ENCODE measurements at places on chromosomes 13 and 19.

GRCh38 chr19:38852231-38853044, 2.7 kb upstream of the HNRNPL start:
- DNase-seq = no peak

GRCh38 chr13:28743020-28743419, 24.2 kb upstream of the SLC46A3 start:
- no peak for DNase-seq

DNA sequence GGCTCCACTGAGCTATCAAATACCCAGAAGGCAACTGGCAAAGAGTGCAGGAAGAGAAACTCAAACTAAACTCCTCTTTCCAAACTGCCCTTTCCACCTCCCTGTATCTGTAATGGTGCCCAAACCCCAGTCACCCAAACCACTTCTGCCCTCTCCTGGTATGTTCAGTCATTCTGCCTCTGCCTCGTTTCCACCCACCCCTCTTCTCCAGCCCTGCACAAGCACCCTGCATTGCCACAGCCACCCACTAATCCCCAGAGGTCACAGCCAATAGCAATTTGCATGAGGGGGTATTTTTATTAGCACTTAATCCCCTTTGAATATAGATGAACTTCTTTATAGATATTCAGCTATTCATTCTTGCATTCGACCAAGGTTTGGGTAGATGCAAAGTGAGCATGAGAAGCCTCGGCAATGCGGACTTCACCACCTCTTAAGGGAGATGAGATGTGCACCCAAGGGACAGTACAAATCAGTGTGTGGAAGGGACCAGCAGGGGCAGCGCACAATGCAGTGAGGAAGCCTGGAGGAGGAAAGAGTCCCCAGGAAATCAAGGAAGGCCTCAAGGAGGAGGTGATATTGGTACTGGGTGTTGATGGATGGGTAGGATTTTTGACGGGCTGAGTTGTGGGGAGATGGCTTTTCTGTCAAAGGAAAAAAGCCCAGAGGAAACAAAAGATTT, 12.4 kb downstream of the TMEM272 start:
- DNase-seq = peak; percentile 19

GRCh38 chr19:53982611-53983010, 8.8 kb upstream of the CACNG6 start:
- DNase-seq = no peak

GRCh38 chr19:5125797-5126497, 157.0 kb downstream of the KDM4B start:
- DNase-seq = no peak

DNA sequence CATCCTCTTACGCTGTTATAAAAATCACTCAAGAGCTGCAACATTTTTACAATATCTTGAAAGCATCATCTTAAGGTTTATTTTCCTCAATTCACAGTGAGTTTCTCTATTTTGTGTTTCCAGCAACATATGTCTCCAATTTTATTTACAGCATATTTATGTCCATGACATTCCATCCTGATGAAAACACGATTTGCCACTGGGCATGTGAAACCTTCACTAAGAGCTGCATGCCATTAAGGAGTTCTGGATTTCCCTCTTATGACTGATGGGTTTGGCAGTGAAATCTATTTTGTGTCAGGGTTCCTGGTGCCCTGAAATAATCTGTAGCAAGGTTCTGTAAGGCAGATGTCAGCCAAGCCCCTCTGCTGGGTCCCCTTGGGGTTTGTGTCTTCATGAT, 527.6 kb upstream of the KLF12 start:
- no peak for DNase-seq

DNA sequence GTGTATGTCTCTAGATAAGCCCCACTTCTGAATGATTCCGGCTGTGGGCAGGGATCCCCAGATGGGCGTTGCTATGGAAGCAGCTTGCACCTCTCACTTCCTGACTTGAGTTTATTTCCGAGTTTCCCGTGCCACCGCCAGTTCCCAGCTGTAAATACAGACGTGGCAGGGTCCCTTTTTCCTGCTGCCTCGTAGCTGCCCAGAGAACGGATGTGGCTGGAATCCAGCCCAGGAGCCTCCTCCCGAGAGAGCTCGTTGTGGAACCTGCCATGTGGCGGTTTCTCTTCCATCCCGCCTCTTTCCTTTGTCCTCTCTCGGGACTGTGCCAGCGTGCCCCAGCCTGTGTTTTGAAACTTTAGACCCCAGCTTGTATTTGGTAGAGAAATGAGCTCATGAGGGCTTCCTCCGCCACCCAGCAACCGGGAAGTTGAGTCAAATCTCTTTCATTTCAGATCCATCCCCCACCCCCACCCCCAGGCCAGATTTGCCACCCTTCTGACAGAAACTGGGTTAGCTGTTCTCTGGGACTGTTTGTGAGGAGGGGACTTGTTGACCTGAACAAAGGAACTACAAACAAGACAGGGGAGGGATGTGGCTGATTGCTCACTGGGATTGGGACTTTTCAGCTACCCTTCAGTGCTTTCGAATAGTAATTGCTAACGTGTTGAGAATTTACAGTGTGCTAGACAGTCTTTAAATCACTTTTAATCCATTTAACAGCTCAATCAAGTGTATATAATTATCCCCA, 96.6 kb downstream of the SIPA1L3 start:
- peak; percentile 98 for DNase-seq

- DNase-seq = peak; percentile 21
These were observed 5.3 kb upstream of the CSNK1G2 start for GRCh38 chr19:1935484-1936208.

GRCh38 chr19:5345895-5346386, 5.3 kb upstream of the PTPRS start:
- DNase-seq = no peak

GRCh38 chr19:5144545-5145179, 175.7 kb downstream of the KDM4B start:
- DNase-seq = no peak

DNA sequence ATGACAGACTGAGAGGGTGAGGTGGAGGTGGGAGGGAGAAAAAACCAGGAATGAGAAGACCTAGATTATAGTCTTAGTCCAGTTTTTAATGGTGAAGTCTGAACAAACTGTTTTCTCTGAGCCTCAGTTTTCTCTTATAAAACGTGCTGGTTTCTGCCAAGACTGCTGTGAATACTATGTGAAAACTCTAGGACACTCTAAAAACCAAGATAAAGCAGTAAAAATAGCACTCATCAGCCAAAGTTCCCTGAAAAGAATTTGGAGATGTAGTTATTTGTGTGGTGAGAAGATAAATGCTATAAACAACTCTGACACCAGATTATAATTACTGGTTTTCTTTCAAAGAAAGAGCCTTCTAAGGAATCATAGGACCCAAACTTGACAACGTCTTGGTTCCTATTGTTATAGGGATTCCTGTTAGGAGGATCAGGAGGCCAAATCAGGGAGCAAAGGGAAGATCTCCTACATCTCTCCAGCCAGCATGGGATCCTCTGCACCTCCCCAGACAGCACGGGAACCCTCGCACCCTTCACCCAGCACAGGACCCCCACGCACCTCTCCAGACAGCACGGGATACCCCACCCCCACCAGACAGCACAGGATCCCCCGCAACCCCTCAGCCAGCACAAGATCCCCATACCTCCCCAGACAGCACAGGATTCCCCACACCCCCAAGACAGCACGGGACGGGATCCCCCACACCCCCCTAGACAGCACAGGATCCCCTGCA, 130.2 kb downstream of the MIPEP start:
- no peak for DNase-seq

GRCh38 chr19:57682226-57682766, 519 bp downstream of the ZNF551 start:
- no peak for DNase-seq

GRCh38 chr13:75514080-75514995, 23.3 kb downstream of the COMMD6 start:
- DNase-seq = no peak

- DNase-seq = no peak
These were observed 65.8 kb downstream of the FREM2 start for GRCh38 chr13:38752686-38753085.

DNA sequence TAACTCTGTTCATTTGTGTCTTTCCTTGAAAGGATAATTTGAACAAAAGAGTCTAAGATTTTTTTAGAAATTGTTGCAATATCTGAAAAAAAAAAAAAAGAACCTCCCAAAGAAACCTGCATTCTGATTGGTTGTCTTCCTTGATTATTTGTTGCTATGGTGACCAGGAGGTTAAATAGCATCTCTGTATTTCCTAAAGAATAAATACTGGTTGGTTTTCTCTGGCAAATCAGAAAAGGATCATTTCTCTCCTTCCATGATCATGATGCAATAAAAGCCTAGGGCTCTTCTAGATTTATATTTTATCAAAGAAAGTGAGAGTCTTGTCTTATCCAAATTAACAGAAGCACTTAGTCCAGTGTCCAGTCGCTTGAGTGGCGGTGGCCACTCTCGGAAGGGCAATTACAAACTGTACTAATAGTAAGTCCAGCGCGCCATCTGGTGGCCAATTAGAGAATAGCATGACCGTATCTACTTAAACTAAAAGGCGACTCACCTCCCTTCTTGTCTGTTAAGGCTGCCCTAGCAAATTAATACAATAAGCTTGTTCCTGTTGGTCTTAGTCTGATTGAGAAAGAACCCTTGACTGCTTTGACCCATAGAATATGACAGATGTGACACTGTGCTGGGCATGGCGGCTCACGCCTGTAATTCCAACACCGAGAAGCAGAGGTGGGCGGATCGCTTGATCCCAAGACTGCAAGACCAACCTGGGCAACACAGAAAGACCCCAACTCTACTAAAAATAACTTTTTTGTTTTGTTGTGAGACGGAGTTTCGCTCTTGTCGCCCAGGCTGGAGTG, 47.0 kb upstream of the PNMA8B start:
- peak; percentile 78 for DNase-seq

GRCh38 chr19:339262-339887, 5.2 kb downstream of the MIER2 start:
- DNase-seq = no peak

- DNase-seq = no peak
These were observed 12.8 kb downstream of the MEDAG start for GRCh38 chr13:30918662-30919405.

- DNase-seq = no peak
These were observed 66.5 kb downstream of the CCDC70 start for GRCh38 chr13:51928231-51928630.

DNA sequence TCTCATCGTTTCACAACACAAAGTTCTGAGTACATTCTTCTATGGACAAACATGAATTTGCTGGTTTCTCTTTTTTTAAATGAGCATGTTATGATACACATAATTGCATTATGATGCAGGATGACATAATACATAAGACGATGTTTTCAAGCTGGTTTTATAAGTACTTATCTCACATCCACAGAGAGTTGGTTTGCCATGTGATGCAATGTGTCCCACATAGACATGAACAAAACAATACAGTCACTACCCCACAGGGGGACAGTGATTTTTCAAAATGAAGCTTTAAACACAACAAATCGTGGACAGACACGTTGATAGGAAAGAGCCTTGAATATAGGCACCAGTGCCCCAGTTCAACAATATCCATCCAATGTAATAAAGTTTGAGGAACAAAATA, 447.1 kb downstream of the KLF12 start:
- no peak for DNase-seq

GRCh38 chr13:26831336-26831908, 70.8 kb upstream of the GPR12 start:
- no peak for DNase-seq

DNA sequence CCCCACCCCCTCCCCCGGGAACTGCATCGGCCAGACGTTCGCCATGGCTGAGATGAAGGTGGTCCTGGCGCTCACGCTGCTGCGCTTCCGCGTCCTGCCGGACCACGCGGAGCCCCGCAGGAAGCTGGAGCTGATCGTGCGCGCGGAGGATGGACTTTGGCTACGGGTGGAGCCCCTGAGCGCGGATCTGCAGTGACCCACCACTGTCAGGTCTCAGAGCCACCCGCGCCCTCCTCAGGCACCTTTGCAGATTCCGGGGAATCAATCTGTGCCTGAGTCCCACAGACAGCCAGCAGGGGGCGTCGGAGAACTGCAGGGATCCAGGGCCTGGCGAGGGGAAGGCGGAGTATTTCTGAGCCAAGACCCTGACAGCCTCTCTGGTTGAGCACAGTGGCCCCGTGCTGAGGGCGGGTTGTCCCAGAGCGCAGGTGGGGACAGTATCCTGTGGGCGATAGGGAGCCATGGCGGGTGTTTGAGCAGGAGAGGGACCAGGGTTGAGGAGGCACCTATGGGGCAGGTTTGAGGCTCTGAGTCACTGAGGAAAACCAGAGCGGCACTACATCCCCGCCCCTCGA, 30.4 kb upstream of the CYP4F8 start:
- DNase-seq = no peak

DNA sequence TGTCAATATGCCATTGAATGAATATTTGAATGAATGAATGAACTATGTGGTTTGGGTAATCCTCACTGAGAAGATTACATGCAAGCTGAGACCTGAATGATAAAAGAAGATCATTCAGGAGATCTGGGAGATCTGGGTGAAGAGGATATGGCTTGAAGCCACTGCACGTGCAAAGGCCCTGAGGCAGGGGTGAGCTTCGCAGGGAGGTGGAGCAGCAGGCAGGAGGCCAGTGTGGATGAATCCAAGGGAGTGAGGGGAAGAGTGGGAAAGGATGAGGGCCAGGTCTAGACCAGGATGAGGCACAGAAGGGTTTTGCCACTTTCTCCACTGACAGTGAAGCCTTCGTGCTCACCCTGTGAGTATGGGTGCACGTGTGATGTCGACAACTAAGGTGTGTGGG, 49.9 kb downstream of the ERICH4 start:
- no peak for DNase-seq

DNA sequence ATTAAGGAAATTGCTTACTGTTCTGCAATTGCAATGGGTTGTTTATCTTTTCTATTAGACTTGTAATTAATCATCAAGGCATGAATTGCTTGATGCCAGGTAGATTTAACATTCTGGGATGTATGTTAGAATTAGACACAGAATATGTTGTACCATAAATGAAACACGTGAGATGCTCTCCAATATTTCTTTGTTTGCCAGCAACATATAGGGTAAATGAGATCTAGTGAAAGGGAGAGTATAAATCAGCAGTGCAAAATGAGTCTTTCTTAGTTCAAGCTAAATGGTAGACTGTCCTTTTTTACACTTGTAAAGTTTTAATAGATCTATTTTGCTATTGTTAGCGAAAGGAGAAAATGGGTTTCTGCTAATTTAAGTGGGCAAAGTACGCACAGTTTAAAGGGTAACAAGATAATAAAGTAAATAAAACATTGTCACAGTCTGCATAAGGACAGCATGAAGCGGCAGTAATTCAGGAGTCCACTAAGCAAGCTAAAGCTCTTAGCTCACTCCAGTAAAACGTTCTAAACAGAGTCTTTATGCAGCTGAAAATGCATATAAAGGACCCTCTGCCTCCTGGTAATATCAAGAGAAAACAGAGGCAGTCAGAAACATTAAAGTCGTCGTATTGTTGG, 1137.1 kb downstream of the OLFM4 start:
- DNase-seq = no peak

GRCh38 chr19:2820112-2820702, 539 bp downstream of the ZNF554 start:
- no peak for DNase-seq

GRCh38 chr19:2428756-2429711, 1.6 kb upstream of the TIMM13 start:
- no peak for DNase-seq

DNA sequence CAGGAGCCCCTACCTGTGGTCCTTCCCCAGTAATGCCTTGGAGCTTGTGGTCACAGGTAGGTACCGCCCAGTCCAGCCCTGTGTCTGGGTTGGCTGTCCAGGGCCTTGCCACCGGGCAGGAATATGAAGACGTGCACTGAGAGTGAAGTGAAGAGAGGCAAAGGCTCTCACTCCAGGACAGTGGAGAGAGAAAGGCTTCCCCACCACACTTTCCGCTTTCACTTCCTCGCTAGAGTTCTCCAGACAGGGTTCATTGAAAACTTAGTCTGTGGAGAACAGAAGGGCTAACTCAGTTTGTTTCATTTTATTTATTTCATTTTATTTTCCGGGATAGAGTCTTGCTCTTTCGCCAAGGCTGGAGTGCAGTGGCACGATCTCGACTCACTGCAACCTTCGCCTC, 14.2 kb downstream of the FCAR start:
- no peak for DNase-seq
